ENCODE measurements at places on chromosomes 12 and 14. TPM values are rescaled to one million over a fixed set of nuclear protein-coding genes. Genes with fewer than 3 reads are reported as not detected.

DNA sequence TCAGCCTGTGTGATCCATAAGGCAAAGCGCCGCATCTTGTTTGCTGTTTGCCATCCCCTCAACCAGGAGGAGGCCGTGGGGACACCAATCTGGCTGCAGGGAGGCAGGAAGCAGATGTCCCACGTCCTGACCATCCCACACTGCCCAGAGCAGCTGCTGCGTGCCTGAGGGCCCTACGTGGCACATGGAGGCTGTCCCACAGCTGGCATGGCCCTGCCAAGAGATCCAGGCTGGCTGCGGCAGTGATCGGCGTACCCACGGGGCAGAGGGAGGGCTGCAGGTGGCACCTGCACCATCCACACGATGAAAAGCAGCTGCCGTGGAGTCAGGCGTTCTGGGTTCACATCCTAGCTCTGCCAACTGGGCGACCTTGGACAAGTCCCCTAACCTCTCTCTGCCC, 42.0 kb downstream of the NCOR2 start:
- no peak for DNase-seq

GRCh38 chr14:102768223-102769048, 8.8 kb upstream of the TRAF3 start:
- DNase-seq: no peak

GRCh38 chr14:58491593-58491992, 64.1 kb downstream of the KIAA0586 start:
- no peak for DNase-seq

DNA sequence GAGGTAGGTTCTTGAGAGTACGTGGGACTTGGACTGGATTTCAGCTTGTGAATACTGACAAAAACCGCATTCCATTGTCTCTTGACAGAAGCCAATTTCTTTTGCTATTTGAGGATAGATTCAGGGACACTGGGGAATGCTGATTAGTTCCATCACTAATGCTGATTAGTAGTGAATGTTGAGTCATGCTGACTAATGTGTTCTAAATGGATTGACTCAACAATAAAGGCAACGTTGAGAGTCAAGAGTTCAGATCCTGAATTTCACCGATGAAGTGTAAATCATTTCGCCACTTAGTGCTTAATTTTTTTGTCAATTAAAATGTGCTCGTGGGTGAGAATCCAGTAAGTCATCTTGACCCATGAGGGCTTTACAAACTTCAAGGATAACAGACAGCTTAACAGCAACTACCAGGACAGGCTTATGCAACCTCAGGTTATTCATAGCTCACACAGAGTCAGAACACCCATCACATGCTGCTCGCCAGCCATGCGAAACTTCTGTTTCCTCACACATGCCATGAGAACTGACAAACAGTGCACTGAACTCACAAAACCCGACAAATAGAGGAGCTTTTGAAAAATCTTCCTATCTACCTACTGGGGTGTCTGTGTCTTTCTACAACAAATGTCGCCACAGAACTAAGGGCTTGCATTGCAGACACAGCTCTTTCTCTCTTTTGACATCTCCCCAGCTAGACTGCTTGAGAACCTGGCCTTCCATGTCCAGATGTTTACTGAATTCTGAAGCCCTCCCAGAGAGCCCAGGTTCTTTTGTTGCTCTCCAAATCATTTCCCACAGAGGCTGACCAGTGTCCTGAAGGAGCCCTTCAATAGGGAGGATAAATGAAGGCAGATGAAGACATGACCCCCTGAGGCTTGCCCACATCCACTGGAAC, 316.4 kb downstream of the ZFP36L1 start:
- no peak for DNase-seq

TMEM119 gene
- total RNA-seq: 3.4 TPM

IFI27L2 gene
- 93.0 TPM for total RNA-seq

PLA2G1B gene
- total RNA-seq: not detected
